Adrenal gland (tissue), 19 donors: ENCODE measurements at places on chromosomes 6 and 20. TPM values are rescaled to one million over a fixed set of nuclear protein-coding genes. Genes with fewer than 3 reads are reported as not detected.
A peak's percentile ranks its signal among the peaks of the same experiment; 100 is the strongest.

Gene MRAP2
- total RNA-seq, result 6.3 TPM

Gene PI16
- 0.12 TPM for total RNA-seq

Gene PRR18
- total RNA-seq, result not detected

Gene HAO1
- not detected for total RNA-seq

Gene TRIM10
- 0.67 TPM for total RNA-seq

Gene NRN1
- total RNA-seq, result 5.2 TPM

Gene HCK
- total RNA-seq, result 49.8 TPM

Gene LZTS3
- total RNA-seq, result 18.8 TPM

Gene EDN1
- 1.4 TPM for total RNA-seq

Gene RSPH4A
- 0.67 TPM for total RNA-seq

DNA sequence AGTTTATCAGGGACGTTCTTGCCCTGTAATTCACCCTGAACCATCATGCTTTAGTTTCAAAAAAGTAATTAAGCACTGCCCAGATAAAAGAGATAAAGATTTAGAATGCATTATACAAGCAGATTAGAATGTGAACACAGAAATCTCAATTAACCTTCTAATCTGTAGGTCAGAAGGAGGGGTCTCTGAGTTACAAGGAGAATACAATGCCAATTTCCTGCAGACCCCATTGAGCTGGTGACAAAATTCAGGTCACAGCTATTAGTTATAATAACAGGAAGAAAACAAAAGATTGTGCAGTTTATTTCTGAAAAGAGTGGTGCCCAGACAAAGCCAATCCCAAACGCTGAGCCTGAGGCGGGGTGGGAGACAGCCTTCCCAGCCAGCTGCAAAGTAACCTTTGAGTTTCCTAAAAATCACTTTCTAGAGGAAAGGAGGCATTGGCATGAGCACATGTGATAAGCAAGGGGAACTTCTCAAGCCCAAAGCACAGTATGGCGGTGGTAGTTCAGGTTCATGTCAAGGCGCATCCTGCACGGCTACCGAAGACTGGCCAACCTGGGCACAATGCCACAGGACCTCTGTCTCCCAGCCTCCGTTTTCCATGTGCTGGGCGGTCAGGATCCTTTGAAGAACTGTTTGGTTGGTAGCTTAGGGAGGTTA is 192.5 kb downstream of the TTLL2 start:
- DNase-seq, result no peak

- DNase-seq, result no peak
Measured at GRCh38 chr20:32647606-32648005, 26.1 kb downstream of the C20orf203 start.

GRCh38 chr6:56753811-56754210 is 111.1 kb upstream of the DST start:
- no peak for DNase-seq

DNA sequence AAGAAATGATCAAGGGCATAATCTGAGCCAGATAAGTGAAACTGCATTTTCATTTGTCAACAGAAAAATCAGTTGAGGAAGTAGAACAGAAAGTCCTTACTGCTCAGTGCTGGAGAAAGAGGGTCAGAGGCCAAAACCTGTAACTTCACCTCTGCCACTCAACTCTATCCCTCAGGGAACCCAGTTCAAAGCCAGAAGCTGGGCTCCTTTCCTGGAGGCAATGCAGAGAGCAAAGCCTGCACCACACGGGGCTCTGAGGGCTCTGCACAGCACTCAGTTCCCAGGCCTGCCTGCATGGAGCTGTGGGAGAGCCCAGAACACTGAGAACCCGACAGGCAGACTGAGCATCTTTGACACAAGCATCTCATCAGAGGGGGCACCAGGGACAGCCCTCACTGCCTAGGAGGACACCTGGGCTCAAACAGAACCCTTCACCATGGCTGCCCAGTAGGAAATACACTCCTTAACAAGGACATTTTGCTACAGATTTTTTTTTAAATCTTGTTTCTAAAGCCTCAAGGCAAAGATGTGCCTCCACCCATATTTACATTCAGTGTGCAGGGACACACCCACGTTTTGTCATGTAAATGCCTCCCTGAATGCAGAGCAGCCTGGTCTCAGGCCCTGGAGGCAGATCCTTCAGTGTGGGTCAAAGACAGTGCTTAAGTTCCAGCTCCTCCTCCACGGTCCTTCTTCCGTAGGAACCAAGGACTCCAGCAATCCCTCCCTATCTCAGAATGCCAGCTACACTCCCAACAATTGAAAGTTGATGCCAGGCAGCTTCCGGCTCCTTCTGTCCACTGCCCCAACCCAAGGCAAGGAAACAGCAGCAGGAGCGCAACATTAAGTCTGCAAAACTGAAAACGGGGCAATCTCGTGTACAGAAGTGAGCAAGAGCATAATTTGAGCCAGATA is 6.6 kb downstream of the RNASET2 start:
- DNase-seq, result no peak

GRCh38 chr6:120147071-120147871 is 797.7 kb upstream of the MAN1A1 start:
- DNase-seq, result no peak

- no peak for DNase-seq
Measured at GRCh38 chr20:10679269-10679668, 5.5 kb upstream of the JAG1 start.

DNA sequence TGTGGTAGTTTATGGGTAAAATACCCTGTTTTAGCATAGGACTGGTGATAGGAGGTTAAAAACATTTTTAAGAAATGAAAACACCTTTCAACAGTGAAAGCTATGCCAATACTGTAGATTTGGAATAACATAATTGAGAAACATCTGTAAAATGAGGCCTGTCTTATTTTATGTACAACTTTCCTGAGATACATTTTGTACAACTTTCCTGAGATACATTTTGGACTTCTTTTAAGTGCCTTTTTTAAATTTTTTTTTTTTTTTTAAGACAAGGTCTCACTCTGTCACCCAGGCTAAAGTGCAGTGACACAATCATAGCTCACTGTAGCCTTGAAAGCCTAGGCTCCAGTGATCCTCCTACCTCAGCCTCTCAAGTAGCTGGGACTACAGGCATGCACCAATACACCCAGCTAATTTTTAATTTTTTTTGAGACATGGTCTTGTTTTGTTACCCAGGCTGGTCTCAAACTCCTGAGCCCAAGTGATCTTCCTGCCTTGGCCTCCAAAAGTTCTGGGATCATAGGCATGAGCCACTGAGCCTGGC is 84.6 kb downstream of the MAN1A1 start:
- DNase-seq, result no peak

DNA sequence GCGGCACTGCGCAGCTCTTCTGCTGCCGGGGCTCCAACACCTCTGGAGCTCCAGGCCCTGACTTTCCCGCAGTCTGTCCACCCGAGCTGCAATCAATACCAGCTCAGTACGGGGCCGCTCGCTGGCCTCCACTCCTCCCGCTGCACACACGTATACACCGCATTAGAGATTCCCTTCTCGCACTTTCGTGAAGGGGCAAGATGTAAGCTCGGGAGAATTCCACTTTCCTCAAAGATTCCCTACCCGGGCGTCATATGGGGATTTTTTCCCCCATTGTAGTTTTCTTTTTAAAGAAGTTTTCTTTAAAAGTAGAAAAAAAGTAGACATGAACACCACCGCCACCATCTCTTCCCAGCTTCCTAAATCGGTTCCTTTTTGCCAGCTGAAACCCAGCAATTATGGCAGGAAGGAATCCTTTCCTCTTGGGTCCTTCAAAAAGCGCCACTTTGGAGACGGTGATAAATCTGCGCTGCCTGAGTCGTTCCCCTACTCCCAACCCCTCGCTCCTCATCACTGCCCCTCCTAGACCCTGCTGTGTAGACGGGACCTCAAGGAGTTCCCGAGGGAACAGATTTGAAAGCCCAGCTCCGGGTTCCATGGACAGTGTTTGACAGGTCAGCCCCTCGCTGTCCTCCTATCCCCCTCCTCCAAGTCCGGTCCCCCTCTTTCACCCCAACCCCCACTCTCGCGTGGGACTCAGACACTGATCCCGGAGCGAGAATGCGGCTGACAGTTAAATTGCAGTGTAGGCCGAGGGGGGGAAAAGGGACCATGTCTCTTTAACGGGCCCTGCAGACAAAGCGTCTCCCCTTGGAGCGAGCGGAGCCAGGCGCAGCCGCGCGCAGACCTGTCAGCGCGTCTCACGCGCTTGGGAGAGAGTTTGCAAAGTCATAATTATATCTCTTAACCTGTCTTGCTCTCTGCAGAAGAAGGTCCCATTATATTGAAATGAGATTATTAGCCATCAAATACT is 39.5 kb downstream of the NCR2 start:
- DNase-seq, result no peak

- peak; percentile 7 for DNase-seq
Measured at GRCh38 chr6:132130626-132131298, 179.6 kb upstream of the CCN2 start.

GRCh38 chr20:36728986-36729385 is 16.9 kb downstream of the NDRG3 start:
- DNase-seq, result no peak

DNA sequence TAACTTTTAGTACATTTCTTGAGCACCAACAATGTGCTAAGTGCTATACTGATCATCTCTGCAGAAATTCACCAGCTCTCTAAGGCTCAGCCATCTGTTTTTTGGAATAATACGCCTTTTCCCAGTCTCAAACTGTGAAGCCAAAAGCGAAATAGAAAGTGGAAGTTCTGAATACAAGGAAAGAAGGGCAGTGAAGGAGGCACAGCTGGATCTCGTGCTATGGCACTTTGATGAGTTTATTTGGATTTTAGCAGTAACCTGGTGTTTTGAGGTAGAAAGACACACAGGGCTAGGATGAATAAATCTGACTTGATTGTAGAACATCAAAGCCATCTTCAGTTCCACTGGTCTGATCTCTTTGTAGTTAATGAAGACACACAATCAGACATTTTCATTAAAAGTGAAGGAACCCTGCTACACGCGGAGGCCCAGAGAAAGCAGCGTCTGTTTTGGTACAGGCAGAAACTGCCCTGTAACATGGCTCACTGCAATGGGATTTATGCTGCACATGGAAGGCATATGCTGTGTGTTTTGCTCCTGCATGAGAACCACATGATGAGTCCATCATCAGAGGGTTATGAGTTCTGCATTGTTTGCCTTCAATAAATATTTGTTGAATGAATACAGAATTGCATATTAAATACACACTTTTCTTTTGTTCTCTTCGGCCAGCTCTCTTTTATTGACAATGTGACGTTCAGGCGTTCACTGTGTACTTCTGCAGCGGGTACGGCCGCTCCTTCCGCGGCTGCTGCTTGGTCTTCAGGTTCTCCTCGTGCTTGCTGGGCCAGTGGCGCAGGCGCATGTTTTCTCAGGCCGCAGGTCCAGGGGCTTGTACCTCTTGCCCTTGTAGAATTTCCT is 100.9 kb downstream of the PREP start:
- DNase-seq, result no peak

DNA sequence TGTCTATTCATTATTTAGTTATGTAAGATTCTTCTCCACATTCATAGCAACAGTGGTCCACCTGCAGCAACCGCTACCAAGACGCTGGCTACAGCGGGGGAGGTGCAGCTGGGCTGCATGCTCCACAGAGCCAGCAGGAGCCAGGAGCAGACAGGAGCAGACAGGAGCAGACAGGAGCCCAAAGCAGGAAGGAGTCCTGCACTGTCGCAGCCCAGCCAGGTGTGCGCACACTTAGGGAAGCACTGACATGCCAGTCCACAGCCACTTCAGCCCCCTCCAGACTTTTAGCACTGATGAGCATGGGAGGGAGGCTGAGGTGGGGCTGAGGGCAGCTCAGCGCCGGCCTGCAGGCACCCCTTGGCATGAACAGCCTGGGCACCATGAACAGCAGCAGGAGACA is 19.6 kb downstream of the KIF16B start:
- no peak for DNase-seq

DNA sequence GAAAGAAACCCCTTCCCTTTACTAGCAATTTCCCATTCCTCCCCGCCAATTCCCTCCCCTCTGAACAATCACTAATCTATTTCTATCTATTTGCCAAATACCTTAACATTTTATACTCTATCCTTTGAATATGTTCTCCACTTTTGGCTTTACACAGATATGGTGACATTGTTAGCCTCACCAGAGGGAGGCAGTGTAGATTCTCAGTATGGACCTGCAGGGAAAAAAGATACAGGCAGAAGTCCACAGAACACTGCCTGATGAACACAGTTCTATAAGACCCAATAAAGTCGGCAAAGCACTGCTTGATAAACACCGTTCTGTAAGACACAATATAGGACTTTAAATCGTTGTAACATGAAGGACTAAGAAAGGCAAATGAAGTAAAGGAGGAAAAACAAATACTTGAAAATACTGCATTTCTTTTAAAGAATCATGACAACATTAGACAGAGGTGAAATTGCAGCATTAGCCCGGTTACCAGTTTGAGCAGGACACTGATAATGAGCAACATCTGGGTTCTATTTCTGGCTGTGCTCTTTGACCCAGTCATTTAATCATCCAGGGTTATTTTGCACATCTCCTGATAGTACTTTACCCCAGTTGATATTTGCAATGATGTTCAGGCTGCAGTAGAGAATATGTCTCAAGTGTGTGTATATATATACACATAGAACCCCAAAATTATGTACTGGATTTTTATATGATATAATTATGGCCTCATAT is 296.8 kb downstream of the UTRN start:
- DNase-seq, result no peak

DNA sequence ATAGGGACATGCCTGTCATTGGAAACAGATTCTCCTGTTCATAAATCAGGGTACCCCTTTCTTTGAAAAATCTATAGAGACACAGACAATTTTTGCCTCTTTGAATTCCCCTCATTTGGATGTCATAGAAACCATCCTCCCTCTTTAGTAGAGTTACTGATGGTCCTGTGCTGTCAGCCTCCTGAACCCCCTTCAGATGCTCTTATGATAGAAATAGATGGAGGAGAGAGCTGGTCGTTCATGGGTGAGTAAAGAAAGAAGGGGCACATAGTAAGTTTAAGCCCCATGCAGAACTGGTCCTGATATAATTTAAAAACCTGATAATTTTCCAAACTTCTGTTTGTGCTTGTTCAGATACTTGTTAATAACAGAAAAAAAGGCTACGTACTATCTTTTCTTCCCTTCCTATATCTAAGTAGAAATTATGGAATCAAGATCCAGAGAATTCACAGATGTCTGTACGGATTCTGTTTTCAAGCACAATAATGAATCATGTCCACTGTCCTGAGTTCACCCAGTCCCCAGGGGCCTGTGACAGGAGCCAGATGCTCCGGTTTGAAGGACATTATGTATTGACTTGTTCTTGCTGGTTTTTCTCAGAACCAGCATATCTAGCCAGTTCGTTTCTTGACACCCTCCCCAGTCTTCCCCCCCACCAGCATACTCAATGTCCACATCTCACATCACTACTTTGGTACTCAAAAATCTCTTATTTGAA is 78.1 kb downstream of the NCOA7 start:
- peak; percentile 58 for DNase-seq

GRCh38 chr6:21987501-21987957 is 309.3 kb downstream of the PRL start:
- DNase-seq, result peak; percentile 82
